ENCODE measurements at places on chromosomes 11 and 22.

GRCh38 chr11:111236383-111236782 lies 9.1 kb upstream of the POU2AF2 start:
- DNase-seq: no peak

DNA sequence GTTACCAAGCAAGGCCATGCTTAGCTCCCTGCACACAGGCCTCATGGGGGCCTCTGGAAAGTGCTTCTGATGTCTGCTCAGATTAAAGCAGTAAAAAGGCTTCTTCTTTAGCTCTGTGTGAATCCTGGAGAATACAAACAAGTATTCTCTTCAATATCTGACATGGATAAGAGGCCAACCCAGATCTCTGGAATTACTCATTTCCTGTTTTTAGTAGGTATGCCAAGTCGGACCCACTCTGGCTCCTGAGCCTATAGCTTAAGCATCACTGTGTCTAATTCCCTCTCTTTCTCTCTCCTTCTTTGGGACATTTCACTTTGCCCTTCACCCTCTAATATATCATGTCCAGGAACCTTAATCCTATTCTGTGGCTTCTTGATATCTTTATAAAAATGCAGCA lies 529.6 kb upstream of the CCDC90B start:
- DNase-seq: no peak

- DNase-seq: peak; percentile 57
Measured at GRCh38 chr11:62324731-62325556, 12.3 kb upstream of the ASRGL1 start.

- DNase-seq: no peak
Measured at GRCh38 chr22:20852503-20852902, 6.1 kb downstream of the PI4KA start.

DNA sequence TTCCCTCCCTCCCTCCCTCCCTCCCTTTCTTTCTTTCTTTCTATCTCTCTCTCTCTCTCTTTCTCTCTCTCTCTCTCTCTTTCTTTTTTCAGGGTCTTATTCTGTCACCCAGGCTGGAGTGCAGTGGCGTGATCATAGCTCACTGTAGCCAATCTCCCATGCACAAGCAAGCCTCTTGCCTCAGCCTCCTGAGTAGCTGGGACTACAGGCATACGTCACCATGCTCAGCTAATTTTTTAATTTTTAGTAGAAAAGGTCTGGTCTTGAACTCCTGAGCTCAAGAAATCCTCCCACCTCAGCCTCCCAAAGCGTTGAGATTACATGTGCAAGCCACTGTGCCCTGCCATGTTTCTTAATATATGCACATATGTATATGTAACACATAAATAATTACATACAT lies 19.0 kb downstream of the TSKU start:
- no peak for DNase-seq

DNA sequence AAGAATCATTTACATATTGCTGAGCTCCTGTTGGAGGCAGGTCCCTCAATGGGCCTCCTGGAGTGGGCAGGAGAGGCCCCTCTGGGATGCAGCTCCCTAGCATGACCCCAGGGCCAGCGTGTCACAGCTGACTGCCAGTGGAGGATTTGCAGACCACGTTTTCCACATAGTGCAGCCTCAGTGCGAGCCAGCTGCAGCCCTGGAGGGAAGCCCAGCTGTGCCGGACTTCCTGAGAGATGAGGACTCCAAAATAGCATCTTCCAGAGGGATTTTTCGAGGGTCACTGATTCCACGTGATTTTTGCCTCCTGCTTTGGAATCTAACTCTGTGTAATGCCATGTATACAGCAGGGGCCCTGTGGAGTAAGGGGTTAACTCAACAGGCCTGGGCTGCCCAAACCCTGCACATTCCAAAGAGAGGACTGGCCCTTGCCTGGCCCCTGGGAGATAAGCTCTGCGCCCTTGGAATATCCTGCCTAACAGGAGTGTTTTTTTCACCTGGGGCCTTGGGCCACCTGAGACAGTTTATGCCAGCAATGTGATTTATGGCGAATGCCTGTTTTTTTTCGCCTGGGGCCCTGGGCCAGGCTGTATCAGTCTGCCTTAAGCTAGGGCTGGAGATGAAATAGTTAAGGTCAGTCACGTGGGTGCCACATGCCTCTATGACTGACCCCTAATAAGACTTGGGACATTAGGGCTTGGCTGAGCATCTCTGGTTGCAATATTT lies 47.4 kb downstream of the RPS6KA4 start:
- DNase-seq: no peak

DNA sequence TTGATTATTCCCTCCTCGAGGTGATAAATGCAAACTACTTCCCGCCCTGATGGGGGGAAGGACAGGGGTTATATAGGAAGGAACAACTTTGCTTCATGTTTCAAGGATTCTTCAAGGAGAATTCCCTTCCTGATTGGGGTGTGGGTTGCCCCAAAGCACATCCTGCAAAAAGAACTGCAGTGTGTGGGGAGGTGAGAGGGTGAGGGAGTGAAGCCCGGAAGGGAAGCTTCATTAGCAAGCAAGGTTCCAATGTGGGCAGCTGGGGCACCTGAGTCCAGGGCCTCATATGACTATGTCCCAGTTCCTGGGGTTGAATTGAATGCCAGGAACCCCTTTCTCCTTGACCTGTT lies 326.0 kb downstream of the MN1 start:
- DNase-seq: no peak

- no peak for DNase-seq
Measured at GRCh38 chr11:12075822-12076821, 34.3 kb upstream of the MICAL2 start.

- no peak for DNase-seq
Measured at GRCh38 chr11:87022254-87022653, 15.5 kb upstream of the TMEM135 start.

- DNase-seq: no peak
Measured at GRCh38 chr11:47495011-47495855, 46.3 kb upstream of the RAPSN start.

DNA sequence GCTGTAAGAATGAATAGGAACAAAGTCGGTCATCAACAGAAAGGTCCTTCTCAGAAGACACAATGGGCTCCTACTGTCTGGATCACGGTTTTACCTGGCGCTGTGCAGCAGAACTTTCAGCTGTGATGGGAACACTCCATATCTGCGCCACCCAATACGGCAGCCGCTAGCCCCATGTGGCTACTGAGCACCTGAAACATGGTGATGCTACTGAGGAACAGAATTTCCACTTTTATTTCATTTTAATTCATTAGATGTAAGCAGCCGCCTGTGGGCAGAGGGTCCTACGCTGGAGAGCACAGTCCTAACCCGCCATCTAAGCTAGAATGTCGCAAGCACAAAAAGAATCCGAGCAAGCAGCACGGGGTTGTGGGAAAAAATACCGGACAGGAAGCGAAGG lies 2.7 kb downstream of the SULT4A1 start:
- no peak for DNase-seq

- DNase-seq: no peak
Measured at GRCh38 chr22:43001271-43002201, 13.4 kb downstream of the PACSIN2 start.

GRCh38 chr22:47588578-47588960 lies 826.1 kb downstream of the TBC1D22A start:
- DNase-seq: no peak

DNA sequence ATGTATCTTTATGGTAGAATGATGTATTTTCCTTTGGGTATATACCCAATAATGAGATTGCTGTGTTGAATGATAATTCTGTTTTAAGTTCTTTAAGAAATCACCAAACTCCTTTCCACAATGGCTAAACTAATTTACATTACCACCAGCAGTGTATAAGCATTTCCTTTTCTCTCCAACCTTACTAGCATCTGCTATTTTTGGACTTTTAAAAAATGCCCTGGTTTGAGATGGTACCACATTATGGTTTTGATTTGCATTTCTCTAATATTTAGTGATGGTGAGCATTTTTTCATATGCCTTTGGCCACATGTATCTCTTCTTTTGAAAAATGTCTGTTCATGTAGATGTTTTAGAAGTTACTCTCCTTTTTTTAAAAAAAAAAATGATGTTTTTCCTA lies 142.0 kb downstream of the METTL15 start:
- no peak for DNase-seq

GRCh38 chr11:36565031-36565610 lies 2.7 kb upstream of the RAG1 start:
- no peak for DNase-seq

- DNase-seq: no peak
Measured at GRCh38 chr22:20128619-20128901, 3.0 kb upstream of the ZDHHC8 start.

GRCh38 chr11:14300661-14301304 lies 58.2 kb downstream of the RRAS2 start:
- no peak for DNase-seq

DNA sequence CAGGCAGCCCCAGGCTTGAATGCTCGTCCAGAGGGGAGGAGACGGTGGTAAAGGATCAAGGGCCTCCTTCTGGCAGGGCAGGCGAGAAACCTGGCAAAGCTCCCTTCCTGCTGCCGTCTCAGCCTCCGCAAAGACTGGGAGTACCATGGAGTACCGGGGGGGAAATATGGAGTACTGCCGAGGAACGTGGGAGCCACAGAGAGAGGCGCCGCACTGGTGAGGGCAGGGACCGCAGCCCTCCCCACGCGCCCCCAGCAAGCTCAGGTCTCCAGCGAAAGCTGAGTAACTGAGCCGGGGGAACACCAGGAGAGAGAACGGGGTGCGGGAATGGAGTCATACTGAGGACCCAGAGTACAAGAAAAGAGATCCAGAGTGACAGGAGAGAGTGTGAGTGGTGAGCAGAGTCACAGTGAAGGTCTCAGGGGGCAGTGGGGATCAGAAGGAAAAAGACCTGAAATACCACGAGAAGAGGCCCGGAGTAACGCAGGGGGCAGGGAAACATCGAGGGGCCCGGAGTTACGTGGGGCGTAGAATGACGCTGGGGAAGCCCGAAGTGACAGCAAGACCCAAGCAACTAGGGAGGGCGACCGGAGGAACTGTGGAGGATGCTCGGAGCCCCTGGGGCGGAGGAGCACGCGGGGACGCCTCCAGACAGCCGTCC lies 740 bp downstream of the EML3 start:
- no peak for DNase-seq

- DNase-seq: peak; percentile 41
Measured at GRCh38 chr11:44351898-44352498, 42.1 kb upstream of the ALX4 start.

GRCh38 chr22:17634696-17635095 lies 3.9 kb upstream of the BCL2L13 start:
- DNase-seq: no peak

DNA sequence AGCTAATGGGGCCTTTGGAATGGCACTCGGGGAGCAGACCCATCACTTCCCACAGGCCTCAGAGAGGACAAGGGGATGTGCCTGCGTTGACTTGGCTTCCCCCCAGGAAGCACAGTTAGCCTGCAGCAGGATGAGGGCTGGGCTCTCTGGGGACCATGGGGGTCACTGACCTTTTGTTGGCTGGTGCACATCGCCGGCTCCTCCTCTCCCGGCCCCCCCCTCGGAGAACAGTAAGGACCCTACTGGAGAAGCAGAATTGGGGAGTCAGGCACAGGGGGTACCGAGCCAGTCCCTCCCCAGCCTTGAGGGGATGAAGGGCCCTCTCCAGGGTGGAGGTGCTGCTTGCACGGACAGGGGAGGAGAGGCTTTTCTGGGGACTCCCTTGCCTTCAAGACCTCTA lies 32.8 kb downstream of the NRXN2 start:
- no peak for DNase-seq

GRCh38 chr11:123437236-123437979 lies 7.3 kb downstream of the GRAMD1B start:
- DNase-seq: no peak

DNA sequence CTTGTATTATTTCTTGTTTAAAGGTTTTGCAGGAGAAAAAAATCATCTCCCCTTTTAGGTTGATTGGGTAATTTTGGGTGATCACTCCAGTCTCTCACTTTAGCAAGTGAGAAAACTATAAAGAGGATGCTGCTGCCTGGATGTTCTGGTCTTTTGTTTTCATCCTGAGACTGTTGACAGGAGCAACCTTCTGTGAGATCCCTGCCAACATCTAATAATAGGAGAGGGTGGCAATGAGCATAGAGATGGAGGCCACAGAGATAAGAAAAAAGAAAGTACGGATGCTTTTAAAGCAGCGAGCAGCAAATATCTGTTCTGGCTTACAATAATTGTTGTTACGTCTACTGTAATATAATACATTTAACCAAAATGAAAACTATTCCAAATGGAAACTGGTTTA lies 293.6 kb upstream of the MTNR1B start:
- no peak for DNase-seq

- DNase-seq: no peak
Measured at GRCh38 chr22:23270212-23270733, 90.0 kb downstream of the BCR start.

DNA sequence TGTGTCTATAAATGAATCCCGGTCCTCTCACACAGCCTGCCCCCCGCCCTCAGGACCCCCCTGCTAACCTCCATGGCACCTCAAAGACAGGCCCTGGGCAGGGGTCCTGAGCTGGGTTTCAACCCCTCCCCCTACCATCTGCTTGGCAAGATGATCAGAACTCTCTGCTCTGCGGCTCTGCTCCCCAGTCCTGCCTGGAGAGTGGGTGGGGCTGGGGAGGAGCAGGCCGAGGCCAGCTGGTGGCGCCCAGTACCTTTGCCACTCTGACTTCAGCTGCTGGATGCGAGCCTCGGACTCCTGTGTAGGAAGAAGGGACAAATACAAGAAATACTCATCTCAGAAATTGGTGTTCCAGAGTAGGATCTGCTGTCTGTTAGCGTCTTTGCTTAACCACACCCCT lies 15.0 kb downstream of the SUN2 start:
- no peak for DNase-seq

DNA sequence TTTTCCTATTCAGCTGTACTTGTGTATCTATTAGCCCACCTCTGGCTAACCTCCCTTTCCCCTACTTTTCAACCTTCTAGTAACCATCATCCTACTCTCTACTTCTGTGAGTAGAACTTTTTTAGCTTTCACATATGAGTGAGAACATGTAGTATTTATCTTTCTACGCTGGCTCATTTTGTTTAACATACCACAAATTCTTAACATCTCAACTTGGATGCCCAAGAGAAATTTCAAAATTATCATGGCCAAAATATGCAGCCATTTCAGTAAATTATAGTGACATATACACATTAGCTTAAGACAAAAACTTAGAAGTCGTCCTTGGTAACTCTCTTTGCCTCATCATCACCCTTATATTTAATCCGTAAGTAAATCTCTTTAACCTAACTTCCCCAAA lies 34.7 kb downstream of the LUZP2 start:
- no peak for DNase-seq

DNA sequence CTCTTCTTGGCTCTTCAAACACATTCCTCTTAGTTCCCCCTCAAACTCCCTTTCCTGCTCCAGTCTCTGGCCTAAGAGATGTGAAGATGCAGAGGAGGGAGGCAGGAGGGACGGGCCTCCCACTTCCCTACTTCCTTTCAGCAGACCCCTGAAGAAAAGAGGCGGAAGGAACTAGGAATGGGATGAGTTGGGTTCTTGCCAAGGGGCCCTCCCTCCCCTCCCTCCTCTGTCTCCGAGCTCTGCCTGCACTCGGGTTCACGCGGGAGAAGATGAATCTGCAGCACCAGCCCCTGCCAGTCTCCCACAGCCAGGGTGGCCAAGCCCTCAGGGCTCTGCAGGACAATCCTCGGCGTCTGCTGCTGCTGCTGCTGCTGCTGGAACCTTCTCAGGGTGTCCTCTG lies 24.3 kb upstream of the PKNOX2 start:
- DNase-seq: no peak

GRCh38 chr11:28123151-28123581 lies 15.0 kb downstream of the METTL15 start:
- DNase-seq: no peak

All from 8988T (cell line).